Activated CD4-positive, alpha-beta T cell treated with anti-CD3 and anti-CD28 coated beads, Interleukin-2, amount 10 ng/mL, durations not matched to agents 24 days and 14 days (primary cell): ENCODE measurements at places on chromosomes 6 and 20.

- DNase-seq: peak; percentile 65
These were observed 41.9 kb upstream of the PRSS16 start for GRCh38 chr6:27205375-27206278.

DNA sequence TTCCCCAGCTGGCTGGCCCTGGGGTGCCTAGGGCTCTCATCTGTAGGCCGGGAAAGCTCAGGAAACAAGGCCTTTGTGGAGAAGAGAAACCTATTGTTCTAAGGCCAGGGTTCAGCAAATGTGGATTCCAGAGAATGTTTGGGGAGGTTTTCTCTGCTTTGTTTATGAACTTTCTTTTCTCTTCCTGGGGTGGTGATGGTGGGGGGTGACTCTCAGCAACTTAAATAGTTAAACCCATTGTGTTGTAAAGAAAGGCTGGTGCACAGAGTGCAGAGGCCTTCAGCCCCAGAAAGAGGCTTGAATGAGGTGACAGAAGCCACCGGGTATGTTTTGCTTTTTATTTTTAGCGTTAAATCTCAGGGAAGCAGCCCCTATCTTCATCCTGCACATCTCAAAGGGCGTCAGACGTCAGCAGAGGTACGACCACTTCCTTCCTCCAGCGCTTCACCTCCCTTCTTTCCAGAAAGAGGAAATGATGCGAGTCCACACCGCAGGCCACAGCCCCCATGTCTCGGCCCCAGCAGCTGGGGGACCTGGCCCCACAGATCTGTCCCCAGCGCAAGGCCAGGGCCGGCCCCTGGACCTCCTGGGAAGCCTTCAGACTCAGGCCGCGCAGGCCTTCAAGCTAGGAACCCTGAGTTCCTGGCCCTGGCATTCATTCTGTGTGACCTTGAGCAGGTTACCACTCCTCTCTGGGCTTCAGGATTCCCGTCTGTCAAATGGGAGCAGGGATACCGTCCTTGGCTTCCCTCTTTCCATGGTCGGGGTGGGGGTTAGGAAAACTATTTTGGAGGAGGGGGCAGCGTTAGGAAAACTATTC lies 605 bp upstream of the PPP1R16B start:
- peak; percentile 95 for DNase-seq

- DNase-seq: no peak
These were observed 4.0 kb upstream of the SLC23A2 start for GRCh38 chr20:5005326-5005725.

DNA sequence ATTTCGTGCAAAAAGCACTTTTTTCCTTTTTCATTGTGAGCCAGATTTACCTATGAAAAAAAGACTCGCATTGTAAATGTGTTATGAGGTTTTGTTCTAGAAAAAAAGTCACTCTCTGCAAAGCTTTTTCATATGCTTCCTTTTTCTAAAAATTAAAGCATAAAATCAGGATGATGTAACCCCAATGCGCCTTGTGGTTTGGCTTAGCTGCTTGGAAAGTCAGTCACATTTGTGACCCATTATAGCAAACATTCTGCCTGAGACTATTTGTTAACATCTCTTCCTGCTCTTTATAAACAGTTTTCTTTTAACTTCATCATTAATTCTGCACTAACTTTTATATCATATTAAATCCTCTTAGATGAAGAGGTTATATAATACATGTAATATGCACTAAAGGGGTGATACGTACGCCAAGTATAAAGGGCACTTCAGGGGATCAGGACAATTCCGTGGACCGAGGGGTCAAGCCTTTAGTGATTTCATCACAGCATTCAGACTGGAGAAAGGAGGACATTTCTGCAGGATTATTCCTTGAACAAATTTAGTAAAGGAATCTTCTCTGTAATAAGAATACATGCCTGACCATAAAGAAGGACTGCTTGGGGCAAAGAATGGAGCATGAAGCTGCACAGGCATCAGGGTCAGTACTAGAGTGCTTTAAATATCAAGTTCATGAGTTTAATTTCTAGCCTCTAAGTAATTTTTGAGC lies 48.1 kb upstream of the SMLR1 start:
- DNase-seq: no peak

DNA sequence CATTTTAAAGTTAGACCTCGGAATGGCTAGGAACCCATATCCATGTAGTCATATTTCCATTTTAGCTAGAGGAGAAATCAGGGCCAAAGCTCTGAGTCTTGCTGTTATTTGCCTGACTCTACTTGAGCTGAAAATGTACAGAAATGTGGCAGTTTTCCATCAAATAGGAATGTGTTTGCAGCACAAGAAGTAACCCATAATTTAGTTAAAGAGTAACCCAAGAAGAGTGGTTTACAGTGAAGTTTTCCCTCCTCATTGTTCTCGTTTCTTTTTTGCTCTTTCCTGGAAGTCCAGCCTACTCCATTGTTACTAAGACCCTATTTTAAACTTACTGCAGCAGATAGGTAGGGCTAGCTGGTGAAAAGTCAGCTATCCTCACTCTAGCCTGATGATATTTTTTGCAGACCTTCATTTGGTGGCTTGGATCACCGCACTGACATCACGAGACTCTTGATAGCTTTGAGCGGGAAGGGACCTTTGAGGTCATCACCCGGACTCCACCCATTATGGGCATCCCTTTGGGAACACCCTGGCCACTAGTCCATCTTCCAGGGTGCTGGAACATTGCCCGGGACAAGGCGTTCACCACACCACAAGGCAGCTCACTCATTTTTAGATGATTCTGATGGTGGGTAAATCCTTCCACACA lies 28.0 kb upstream of the ADGRF5 start:
- no peak for DNase-seq

DNA sequence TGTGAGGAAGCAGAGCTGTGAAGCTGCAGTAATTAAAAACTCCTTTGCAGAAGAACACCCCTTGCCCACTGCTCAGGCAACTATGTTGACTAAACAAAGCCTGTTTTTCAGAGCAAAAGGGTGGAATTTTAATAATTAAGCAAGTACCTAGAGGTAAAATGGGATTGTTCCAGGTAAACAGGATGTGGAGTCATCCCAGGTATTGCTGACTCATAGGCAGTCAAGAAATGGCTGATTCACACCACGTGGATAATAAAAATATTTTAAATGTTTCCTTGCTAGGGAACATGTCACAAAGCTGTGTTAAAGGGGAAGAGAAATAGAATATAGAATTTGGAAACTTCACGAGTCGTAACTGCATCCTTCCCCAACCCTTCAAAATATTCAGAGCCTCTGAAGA lies 491.8 kb downstream of the BTBD3 start:
- no peak for DNase-seq

DNA sequence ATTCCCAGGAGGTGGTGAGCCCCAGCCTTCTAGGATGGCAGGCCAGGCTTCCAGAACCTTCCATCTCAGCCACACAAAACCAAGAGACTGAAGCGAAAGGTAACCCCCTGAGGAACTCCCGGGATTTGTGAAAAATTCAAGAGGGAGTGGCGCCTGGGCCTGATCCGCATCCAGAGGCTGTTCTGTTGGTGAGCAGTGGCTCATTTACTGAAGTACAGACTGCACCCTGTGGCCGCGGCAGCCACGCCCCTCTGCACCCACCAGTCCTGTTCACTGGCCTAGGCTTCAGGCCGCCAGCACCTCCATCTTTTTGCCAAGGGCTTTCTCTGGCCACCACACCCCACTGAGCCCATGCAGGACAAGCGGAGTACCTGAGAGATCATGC lies 79.1 kb upstream of the PTPN1 start:
- DNase-seq: no peak

DNA sequence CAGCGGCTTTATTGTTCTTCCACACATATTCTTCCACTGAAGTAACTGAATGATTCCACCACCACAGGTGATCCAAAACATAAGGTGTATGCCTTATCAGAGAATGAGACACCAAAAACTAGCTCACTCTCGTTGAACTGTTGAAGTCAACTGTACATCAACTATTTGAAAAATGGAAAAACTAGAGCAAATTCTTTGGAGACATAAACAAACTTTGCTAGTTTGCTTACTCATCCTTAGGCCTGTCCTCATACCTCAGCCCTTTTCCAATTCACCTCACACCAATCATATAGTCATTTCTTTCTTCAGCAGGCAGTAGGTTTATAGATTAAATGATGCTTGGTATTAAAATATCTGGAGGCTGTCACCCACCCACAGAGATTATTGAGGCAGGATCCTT lies 77.1 kb upstream of the RNF217 start:
- no peak for DNase-seq

- DNase-seq: peak; percentile 95
These were observed at the start of gene NCOA7 for GRCh38 chr6:125790358-125791150. Gene NCOA7, plus strand, starts transcription at chr6:125790960. Its CDS starts 24,395 bp downstream, at chr6:125815355.

- DNase-seq: no peak
These were observed 403.1 kb downstream of the BTBD9 start for GRCh38 chr6:38236631-38237030.

GRCh38 chr6:117561128-117561527 lies 41.2 kb downstream of the GOPC start:
- DNase-seq: no peak

DNA sequence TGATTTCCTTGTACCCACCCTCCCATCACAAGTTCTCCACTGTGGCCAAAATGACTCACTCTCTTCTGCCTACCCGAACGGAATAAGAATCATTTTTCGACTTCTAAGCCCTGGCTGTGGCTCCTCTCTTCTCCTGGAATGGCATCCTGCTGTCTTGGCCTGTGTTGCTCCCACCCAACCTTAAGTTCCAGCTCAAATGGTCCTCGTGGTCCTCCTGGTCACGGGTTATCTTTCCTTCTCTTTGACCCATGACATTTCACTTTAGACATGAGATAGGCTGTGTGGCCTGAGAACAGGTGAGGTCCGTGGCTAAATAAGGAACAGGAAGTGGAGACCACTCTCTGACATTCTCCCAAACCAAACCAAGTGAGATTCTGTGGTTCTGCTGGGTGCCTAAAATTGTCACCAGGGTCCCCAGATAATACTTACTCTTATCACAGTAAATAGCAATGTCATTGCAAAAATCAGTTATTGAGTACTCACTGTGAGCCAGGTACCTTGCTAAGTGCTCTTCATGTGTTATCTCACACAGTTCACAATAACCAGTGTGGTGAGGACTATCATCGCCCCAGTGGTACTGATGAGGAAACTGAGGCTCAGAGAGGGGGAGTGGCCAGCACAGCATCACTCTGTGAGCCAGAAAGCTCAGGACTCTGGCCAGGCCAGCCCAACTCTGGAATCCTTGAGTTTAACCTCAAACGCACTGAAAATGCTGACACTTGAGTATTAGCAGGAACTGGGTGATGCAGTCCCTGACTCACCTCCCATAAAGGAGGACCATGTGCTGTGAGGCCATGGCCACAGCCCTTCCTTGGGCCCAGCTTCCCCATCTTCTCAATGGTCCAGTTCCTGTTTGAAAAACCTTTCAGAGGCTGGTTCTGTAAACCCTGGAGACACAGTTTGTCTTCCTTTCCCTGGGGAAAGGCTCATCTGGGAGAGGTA lies 74.8 kb upstream of the SIRPA start:
- no peak for DNase-seq

GRCh38 chr6:87658516-87658915 lies 43.5 kb downstream of the AKIRIN2 start:
- no peak for DNase-seq

DNA sequence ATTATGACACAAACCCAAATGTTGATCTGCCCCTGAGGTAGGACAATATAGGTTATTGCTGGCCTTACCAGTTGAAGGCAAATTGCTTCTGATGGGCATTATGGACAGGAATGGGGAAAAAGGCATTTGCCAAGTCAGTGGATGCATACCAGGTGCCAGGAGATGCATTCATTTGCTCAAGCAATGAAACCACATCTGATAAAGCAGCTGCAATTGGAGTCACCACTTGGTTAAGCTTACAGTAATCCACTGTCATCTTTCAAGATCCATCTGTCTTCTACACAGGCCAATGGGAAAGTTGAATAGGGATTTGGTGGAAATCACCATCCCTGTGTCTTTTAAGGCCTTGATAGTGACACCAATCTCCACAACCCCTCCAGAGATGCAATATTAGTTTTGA lies 648.6 kb downstream of the COL12A1 start:
- no peak for DNase-seq

- no peak for DNase-seq
These were observed 73.9 kb downstream of the ALDH5A1 start for GRCh38 chr6:24568683-24569082.
